ENCODE measurements at places on chromosomes 1 and 21. TPM values are rescaled to one million over a fixed set of nuclear protein-coding genes. Genes with fewer than 3 reads are reported as not detected.

DNA sequence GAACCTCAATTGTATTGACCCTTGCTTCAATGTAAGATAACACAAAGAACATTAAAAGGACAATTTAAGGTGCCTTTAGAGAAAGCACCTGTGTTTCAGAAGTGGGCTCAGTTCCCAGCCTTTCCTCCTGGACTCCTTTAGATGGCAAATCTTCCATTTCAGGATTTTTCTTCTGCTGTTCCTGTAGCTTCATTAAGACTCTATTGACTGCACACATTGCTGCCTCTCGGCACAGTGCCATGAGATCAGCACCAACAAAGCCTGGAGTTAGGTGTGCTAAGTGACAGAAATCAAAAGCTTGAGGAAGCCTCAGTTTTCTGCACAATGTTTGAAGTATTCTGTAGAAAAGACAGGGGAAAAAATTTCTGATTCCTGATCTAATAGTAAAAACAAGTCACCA is 40.6 kb downstream of the NVL start:
- H3K4me3 ChIP-seq = no peak overlapping the region
- no peaks in the 10 kb centered on the region for H3K27me3 ChIP-seq
- DNase-seq = no peak
- H3K36me3 ChIP-seq = peaks cover 38% of the 10 kb centered on the region

DNA sequence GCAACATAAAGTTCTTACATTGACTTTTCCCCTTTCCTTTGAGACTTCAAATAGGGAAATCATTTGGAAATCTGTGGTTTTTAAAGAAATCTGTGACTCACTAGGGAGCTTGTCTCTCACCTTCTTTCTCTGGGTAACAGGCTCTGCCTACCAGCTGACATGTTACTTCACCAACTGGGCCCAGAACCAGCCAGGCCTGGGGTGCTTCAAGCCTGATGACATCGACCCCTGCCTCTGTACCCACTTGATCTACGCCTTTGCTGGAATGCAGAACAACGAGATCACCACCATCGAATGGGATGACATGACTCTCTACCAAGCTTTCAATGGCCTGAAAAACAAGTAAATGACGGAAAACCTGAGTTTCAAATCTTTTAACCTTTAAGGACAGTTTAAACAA is 9.2 kb upstream of the CHIA start:
- no peak overlapping the region for H3K4me3 ChIP-seq
- no peak overlapping the region for H3K27ac ChIP-seq
- H3K4me1 ChIP-seq = peaks cover 4% of the 10 kb centered on the region
- H3K27me3 ChIP-seq = no peaks in the 10 kb centered on the region
- H3K36me3 ChIP-seq = no peaks in the 10 kb centered on the region

DNA sequence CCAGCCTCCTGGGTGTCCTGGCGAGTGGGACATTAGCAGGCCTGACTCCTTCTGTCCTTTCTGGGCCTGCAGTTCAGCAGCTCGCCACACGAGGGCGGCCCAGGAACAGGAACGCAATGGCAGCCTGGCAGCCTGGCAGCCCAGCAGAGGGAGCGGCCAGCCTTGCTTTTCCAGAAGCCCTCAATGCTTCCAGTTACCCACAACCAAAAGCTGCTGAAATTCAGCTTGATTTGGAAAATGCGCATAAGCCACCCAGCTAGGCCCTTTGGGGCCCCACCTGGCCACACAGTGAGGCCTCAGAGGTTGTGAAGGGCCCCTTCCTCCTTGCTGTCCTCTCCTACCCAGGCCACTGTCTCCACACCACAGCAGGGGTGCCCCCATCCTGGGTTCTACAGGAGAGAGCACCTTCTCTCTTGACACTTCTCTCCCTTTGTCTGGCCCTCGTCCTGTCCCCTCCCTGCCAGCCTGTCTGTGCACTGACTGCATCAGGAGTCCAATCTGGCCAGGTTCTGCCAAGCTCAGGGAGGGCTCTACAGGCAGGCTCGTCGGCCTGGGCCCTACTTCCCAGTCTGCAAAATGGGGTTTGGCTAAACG is 103.4 kb upstream of the VAMP3 start:
- no peaks in the 10 kb centered on the region for H3K27me3 ChIP-seq
- H3K36me3 ChIP-seq = no peaks in the 10 kb centered on the region
- H3K4me3 ChIP-seq = no peak overlapping the region
- peak; percentile 93 for DNase-seq
- H3K27ac ChIP-seq = no peak overlapping the region

GRCh38 chr1:31310198-31310597 is 13.4 kb downstream of the ZCCHC17 start:
- H3K4me1 ChIP-seq = no peaks in the 10 kb centered on the region
- DNase-seq = no peak
- no peaks in the 10 kb centered on the region for H3K27me3 ChIP-seq
- H3K36me3 ChIP-seq = peaks cover 17% of the 10 kb centered on the region

GRCh38 chr1:169024800-169025271 is 81.7 kb upstream of the ATP1B1 start:
- DNase-seq = no peak
- H3K27ac ChIP-seq = no peak overlapping the region

DNA sequence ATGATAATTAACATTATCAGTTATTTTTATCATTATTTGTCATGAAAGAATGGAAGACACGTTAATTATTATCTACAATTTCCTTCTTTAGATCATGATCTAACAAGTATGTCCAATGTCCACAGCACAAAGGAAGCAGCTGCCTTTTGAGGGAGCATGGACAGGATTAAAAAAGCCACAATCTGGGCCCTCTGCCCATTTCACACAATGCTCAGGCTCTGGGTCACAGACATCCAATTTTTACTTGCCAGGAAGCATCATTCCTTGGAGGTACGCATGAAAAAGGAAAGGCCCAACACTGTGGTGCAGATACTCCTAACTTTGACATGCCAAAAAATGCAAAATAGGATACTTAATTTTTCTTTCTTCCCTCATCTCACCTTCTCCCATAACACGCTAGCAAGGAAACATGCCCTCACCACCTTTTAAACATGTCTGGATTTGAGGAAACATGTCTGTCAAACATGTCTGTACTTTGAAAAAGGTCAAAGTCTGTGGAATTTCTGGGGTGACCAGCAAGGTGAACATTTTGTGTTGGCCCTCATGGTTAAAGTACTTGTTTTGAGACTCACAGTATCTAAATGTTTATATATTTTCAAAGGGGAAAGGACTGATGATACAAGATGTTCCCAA is 40.0 kb downstream of the GADD45A start:
- DNase-seq = peak; percentile 75
- H3K4me3 ChIP-seq = no peak overlapping the region
- no peaks in the 10 kb centered on the region for H3K27me3 ChIP-seq
- H3K36me3 ChIP-seq = no peaks in the 10 kb centered on the region
- H3K27ac ChIP-seq = no peak overlapping the region

LMX1A gene
- not detected for total RNA-seq
